ENCODE measurements at places on chromosomes 5 and 9. TPM values are rescaled to one million over a fixed set of nuclear protein-coding genes. Genes with fewer than 3 reads are reported as not detected.

GRCh38 chr5:15983392-15983791 is 196.2 kb downstream of the MARCHF11 start:
- H3K4me1 ChIP-seq, result no peaks in the 10 kb centered on the region
- no peak overlapping the region for H3K27ac ChIP-seq
- H3K36me3 ChIP-seq, result no peaks in the 10 kb centered on the region
- H3K4me3 ChIP-seq, result no peak overlapping the region

- H3K27me3 ChIP-seq, result no peaks in the 10 kb centered on the region
- H3K4me3 ChIP-seq, result no peak overlapping the region
- H3K27ac ChIP-seq, result no peak overlapping the region
- H3K4me1 ChIP-seq, result no peaks in the 10 kb centered on the region
- no peak for DNase-seq
Observed at GRCh38 chr5:123814801-123815470, 303.0 kb downstream of the CSNK1G3 start.

DNA sequence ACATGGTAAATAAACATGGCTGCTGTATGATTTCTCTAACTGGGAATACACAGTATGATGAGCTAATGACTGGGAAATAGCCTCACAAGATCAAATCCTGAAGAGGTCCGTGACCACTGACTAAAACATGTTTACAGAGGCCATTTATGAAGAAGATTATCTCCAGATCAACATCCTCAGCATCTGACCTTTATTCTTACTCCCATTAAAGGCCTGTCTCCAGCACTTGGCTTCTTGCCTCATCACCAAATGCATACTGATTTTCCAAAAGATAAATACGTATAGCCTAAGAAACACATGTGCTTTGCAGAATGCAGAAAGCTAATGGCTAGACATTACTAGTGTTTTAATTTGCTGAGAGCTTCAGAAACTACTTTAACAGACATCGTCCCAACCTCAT is 108.0 kb upstream of the TSLP start:
- peaks cover 27% of the 10 kb centered on the region for H3K4me1 ChIP-seq
- H3K36me3 ChIP-seq, result no peaks in the 10 kb centered on the region
- H3K27ac ChIP-seq, result no peak overlapping the region

Gene FBN2
- polyA plus RNA-seq, result 40.5 TPM

Gene TAF11L5
- not detected for polyA plus RNA-seq

Data from keratinocyte (primary cell).